Breast epithelium (tissue), 4 donors: ENCODE measurements at places on chromosomes 3 and 15.

- DNase-seq, result no peak
- H3K4me3 ChIP-seq, result no peak overlapping the region
- H3K27ac ChIP-seq, result no peak overlapping the region
- no peaks in the 10 kb centered on the region for H3K4me1 ChIP-seq
These were observed 110.6 kb upstream of the SAMMSON start for GRCh38 chr3:69888943-69889315.

DNA sequence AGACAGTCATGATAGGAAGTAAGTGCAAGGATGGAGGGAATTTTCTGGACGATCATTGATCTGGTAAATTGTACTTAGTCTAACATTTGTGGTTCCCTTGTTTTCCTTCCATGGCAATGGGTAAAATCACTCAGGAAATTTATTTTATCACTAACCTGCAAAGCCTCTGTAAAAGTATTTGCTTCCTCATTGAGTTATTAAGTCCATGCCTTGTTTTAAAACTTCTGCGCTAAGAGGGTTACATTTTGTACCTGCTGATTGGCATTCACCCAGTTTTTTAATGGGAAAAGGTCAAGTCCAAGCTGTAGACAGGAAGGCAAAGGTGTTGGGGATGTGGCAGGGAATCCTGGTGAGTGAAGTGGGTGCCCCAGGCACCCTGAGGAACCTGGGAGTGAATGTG, 146.2 kb upstream of the NR2F2 start:
- no peaks in the 10 kb centered on the region for H3K4me1 ChIP-seq
- no peak for DNase-seq
- no peak overlapping the region for H3K4me3 ChIP-seq
- no peaks in the 10 kb centered on the region for H3K36me3 ChIP-seq
- no peak overlapping the region for H3K27ac ChIP-seq
- no peaks in the 10 kb centered on the region for H3K27me3 ChIP-seq

DNA sequence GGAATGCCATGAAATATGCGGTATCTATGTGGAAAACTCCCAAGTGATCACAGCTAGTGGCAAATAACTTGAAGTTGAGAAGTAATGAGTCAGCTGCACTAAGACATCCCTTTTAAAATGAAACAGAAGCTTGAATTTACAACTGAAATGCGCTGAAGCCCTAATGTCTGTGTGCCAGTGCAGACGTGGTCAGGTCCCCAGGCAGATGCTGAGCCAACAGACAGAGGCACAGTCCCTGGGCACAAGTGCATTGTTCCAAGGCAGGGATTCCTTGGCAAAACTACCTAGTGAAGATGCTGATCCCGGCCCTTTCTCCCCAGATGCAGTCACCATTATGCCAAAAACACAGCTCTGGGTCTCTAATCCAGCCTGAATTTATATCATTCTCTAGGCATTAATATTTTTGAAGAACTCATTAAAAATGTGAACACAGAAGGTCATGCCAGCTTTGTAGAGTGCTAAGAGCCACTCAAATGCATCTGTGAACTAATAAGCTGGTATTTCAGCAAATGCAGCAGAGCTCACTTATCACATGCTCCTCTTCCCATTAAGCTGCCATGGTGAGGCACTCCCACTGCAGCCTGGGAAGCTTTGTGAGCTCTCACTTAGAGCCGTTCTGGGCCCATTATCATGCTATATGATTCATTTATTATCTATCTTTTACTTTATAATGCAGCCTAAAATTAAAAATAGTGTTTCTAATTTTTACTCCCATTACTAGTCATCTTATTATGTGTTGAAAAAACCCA, 200.1 kb downstream of the GABRB3 start:
- H3K4me3 ChIP-seq, result no peak overlapping the region
- no peaks in the 10 kb centered on the region for H3K4me1 ChIP-seq
- no peaks in the 10 kb centered on the region for H3K27me3 ChIP-seq
- H3K36me3 ChIP-seq, result no peaks in the 10 kb centered on the region
- no peak for DNase-seq

DNA sequence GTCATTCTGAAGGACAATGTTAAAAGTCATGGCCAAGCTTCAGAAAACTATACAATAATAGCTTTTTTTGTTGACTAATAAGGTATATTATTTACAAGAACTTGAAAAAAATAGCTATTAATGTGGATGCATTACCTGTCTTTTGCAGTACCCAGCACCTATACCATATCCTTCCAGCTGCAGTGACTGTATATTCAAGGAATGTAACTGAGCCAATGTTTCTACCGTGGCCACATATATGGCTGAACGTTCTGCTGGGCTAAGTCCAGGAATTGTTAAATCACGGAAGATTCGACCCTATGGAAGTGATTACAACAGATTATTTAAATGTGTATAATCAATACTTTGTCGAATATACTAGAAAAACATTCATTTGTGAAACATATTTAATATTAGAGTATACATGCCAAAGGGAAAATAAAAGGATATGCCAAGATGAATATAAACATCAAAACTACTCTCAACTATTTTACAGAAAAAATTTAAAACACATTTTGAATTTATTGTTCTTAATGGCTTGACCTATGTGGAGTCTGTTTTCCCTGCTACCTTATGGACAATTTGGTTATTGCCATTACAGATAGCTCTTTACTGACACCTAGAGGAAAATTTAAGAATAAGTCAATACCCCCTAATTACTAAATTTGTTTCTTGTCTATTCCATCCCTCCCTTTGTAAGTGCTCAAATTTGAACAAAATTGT, 17.6 kb downstream of the ACAD11 start:
- H3K27ac ChIP-seq, result no peak overlapping the region
- H3K36me3 ChIP-seq, result no peaks in the 10 kb centered on the region
- H3K4me3 ChIP-seq, result no peak overlapping the region
- no peaks in the 10 kb centered on the region for H3K4me1 ChIP-seq

- H3K27me3 ChIP-seq, result no peaks in the 10 kb centered on the region
- no peaks in the 10 kb centered on the region for H3K4me1 ChIP-seq
- no peaks in the 10 kb centered on the region for H3K36me3 ChIP-seq
- DNase-seq, result no peak
- no peak overlapping the region for H3K4me3 ChIP-seq
These were observed 24.4 kb upstream of the SLC24A5 start for GRCh38 chr15:48096355-48096786.
